Activated naive CD8-positive, alpha-beta T cell treated with anti-CD3 and anti-CD28 coated beads, Interleukin-2, amount 50 U/mL, for 16 hours (primary cell): ENCODE measurements at places on chromosomes 1 and 21.

- DNase-seq = no peak
These were observed 138.7 kb downstream of the GALNT2 start for GRCh38 chr1:230205719-230206198.

DNA sequence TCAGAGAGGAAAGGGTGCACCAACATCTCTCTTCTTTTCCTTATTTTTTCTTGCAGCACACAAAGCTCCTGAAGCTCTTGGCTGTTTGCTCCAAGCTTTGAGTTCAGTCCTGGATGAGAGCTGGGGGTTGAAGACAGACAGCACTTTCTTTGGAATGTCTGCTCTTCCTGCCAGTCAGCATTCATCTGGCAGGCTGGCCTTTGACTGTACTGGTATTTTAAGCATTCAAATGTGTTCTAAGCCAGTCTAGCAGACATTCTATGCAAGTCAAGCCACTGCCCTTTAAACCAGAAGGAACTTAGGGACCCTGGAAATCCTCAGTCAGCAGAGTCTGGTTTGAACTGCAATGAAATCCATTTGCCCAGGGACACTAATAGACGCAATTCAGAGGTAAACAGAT, 45.0 kb downstream of the XCL1 start:
- DNase-seq = no peak

- DNase-seq = no peak
These were observed 369.6 kb upstream of the ADGRL4 start for GRCh38 chr1:79376106-79376505.

DNA sequence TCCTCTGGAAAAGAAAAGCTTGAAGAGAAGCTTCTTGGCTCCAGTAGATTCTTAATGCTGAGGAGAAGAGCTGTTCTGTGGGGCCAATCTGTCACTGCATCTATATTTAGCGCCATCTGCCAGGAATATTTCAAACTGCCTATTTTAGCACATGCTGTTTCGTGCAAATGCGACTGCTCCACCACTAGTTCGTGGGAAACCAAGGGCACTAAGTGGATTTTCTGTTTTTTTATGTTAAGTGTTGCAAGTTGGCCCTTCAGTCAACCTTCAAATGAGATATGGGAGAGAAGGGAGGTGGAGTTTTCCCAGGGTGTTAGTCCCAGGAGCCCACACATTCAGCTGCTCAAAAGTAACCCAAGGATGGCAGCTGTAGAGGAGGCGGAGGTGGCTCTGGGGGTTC, 91.9 kb downstream of the TSEN15 start:
- no peak for DNase-seq

- DNase-seq = no peak
These were observed 32.0 kb downstream of the PTAFR start for GRCh38 chr1:28144203-28145135.

DNA sequence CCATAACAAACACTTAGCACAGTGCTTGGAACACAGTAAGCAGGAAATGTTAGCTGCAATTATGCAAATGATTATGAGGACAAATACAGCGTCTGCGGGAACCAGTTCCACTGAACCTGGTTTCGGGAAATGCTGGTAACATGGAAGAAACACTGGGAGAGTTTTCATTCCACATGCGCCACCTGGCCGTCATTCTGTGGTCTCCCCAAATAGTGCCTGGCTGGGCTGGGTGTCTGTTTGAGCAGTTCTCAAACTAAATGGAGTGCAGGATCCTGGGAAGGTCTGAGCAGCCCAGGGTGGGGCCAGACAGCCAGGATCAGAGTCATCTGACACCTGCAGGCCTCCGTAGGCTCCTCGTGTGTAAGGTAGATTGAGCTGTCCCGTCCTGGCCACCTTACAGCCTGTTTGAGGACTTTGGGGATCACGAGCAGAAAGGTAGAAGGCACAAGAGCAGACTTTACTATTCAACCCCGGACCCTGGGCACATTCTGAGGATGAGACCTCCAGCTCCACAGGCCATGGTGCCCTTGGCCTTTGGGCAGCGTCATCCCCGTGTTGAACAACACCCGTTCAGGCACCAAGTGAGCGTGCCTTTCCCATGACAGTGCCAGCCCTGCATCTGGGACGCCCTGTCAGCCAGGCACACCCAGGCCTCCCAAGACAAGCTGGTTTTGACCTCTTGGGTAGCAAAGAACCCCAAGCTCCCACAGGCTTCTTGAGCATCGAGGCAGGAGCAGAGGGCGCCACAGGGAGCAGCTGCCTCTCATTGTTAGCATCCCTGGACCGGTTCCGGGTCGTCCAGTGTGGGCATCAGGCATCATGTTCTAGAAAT, 101.9 kb downstream of the PRDM2 start:
- DNase-seq = no peak

DNA sequence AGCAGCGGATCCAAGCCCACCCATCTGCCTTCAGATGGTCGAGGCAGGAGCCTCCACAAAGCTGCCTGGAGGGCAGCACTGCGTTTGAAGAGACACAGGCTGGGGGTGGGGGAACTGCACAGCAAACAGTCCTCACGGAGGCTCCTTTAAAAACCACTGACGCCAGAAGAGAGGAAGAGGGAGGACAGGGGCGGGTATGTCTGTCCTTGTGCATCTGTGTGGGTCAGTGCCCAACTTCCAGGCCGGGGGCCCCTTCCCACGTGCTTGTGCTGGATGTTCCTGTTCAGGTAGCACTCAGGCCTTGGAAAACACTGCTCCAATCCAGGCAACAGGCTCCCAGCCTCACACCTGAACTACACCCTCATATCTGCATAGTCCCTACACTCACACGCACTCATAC, 7.7 kb downstream of the AHDC1 start:
- DNase-seq = no peak

GRCh38 chr1:197073978-197074377, 6.9 kb upstream of the F13B start:
- DNase-seq = no peak

DNA sequence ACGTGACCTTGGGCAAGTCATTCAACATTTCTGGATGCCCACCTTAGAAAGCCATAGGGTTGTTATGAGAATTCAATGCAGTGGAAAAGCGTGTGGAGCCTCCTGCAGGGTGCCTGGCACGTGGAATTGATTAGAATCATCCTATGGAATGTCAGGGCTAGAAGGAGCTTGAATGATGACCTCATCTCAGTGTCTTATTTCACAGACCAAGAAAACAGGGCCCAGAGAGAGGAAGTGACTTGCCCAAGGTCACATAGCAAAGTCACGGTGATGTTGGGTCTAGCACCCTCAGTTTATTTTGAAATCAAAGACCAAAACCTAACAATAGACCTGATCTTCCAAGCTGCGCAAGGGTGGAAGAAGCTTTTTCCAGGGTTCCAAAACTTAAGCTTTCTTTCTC, 6.0 kb downstream of the TRABD2B start:
- no peak for DNase-seq

DNA sequence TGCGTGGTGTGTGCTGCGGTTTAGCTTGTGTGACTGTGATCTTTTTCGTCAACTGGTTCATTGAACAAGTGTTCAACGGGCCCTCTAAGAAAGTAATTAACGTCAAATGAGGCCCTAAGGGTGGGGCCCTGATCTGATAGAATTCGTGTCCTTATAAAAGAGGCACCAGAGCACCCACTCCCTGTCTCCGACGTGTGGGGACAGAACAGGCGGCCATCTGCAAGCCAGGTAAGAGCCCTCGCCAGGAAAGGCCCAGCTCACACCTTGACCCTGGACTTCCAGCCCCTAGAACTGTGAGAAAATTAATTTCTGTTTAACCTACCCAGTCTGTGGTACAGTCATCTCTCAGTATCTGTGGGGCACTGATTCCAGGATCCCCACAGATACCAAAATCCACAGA, 20.4 kb upstream of the SAMD11 start:
- no peak for DNase-seq

DNA sequence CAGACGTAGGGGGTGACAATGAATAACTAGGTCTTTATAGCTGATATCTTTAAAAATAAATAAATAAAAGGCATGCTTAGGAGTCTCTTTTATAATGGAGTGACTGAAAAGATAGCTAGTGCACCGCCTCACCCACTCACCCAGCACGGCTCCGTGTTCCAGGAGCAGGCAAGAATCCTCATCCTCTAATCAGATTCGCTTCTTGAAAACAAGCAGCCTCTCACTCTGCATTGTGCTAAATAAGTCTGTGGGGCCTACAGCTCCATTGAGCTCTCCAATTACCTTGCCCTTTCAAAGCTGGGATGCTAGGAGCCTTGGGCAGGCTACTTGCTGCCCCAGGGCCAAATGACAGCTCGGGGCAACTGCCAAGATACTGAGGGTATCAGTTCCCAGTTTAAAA, 91.5 kb downstream of the TIAM1 start:
- DNase-seq = no peak
